ENCODE measurements at places on chromosomes 1 and 21. TPM values are rescaled to one million over a fixed set of nuclear protein-coding genes. Genes with fewer than 3 reads are reported as not detected.

Gene NHLH1
- total RNA-seq = not detected

Gene OR2T35
- 0.42 TPM for total RNA-seq

Gene TMEM269
- 1.0 TPM for total RNA-seq

Gene RIPPLY3
- not detected for total RNA-seq

Gene INKA2
- total RNA-seq = 1.2 TPM

Gene TACSTD2
- total RNA-seq = under 0.01 TPM

Gene RUNX3
- 76.4 TPM for total RNA-seq
